B cell (primary cell): ENCODE measurements at places on chromosomes 12 and 14. TPM values are rescaled to one million over a fixed set of nuclear protein-coding genes. Genes with fewer than 3 reads are reported as not detected.

GRCh38 chr12:69616025-69616424 is 5.3 kb upstream of the LRRC10 start:
- no peak overlapping the region for H3K27ac ChIP-seq
- no peaks in the 10 kb centered on the region for H3K4me1 ChIP-seq
- no peak for DNase-seq
- H3K4me3 ChIP-seq: no peak overlapping the region
- H3K27me3 ChIP-seq: no peaks in the 10 kb centered on the region

- H3K27ac ChIP-seq: no peak overlapping the region
- H3K4me3 ChIP-seq: no peak overlapping the region
- H3K27me3 ChIP-seq: no peaks in the 10 kb centered on the region
- DNase-seq: no peak
- no peaks in the 10 kb centered on the region for H3K4me1 ChIP-seq
These were observed 11.2 kb upstream of the SERPINA10 start for GRCh38 chr14:94304243-94304642.

- no peak overlapping the region for H3K27ac ChIP-seq
- no peaks in the 10 kb centered on the region for H3K4me1 ChIP-seq
- H3K4me3 ChIP-seq: no peak overlapping the region
- no peaks in the 10 kb centered on the region for H3K27me3 ChIP-seq
- no peaks in the 10 kb centered on the region for H3K36me3 ChIP-seq
These were observed 23.4 kb upstream of the BMP4 start for GRCh38 chr14:53979747-53980642.

GRCh38 chr14:91899806-91900205 is 32.5 kb upstream of the TC2N start:
- H3K4me3 ChIP-seq: no peak overlapping the region
- H3K4me1 ChIP-seq: no peaks in the 10 kb centered on the region
- H3K27ac ChIP-seq: no peak overlapping the region
- H3K27me3 ChIP-seq: no peaks in the 10 kb centered on the region

- H3K27me3 ChIP-seq: no peaks in the 10 kb centered on the region
- DNase-seq: no peak
- H3K36me3 ChIP-seq: no peaks in the 10 kb centered on the region
- H3K4me1 ChIP-seq: no peaks in the 10 kb centered on the region
- H3K4me3 ChIP-seq: no peak overlapping the region
- no peak overlapping the region for H3K27ac ChIP-seq
These were observed 54.6 kb downstream of the FAM222A start for GRCh38 chr12:109767991-109768900.

DNA sequence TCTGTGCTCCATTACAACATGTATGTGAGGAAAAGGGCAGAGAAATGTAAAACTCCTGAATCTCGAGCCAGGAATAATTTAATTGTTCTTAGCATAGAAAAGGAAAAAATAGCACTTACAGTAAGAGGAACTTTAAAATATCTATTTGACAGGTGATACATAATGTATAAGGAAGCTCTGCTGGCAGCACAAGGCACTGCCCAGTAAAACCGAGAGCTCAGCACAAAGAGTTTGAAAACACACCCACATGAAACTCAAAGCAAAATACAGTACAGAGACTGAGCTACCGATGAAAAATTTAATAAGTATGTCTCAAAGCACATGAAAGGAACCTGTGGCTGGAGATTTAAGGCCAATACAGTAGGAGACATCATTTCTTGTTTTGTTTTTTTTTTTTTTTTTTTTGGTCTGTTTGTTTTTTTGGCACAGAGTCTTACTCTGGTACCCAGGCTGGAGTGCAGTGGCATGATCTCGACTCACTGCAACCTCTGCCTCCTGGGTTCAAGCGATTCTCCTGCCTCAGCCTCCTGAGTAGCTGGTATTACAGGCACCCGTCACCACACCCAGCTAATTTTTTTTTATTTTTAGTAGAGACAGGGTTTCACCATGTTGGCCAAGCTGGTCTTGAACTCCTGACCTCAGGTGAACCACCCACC is 19.2 kb downstream of the CLIP1 start:
- H3K4me3 ChIP-seq: no peak overlapping the region
- peaks cover 44% of the 10 kb centered on the region for H3K4me1 ChIP-seq
- no peak overlapping the region for H3K27ac ChIP-seq
- H3K36me3 ChIP-seq: no peaks in the 10 kb centered on the region

DNA sequence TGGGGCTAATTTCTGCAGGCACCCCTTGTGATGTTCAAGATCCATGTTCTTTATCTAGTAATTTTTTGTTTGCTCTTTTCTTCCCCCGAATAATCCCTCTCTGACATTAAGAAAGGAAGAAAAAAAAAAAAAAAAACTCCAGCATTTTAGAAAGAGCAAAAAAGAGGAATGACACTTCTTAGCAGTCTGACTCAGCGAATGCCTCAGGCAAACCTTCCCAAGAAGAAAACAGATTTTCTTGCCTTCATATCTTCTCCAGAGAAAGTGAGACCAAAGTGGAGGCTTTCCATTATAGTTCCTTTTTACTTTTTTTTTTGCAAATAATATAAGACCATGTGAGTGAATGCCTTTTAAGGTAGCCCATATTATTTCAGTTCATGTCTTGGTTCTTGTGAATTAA is 479.0 kb upstream of the SYT1 start:
- H3K4me3 ChIP-seq: no peak overlapping the region
- H3K4me1 ChIP-seq: no peaks in the 10 kb centered on the region
- H3K36me3 ChIP-seq: no peaks in the 10 kb centered on the region
- H3K27me3 ChIP-seq: no peaks in the 10 kb centered on the region
- H3K27ac ChIP-seq: no peak overlapping the region
- DNase-seq: no peak

DNA sequence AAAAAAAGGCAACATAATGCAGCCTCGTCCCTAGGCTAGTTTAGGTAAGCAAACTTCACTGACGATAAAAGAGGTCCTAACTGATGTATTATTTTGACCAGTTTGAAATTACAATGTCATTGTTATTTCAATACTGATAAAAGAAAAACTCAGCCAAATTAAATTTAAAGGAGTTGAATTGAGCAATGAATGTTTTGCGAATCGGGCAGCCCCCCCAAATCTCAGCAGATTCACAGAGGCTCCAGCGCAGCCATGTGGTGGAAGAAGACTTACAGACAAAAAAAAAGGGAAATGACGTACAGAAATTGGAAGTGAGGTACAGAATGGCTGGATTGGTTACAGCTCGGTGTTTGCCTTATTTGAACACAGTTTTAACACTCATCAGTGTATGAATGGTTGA is 8.2 kb upstream of the LDHB start:
- no peak for DNase-seq
- H3K27ac ChIP-seq: no peak overlapping the region
- H3K36me3 ChIP-seq: no peaks in the 10 kb centered on the region
- H3K4me1 ChIP-seq: no peaks in the 10 kb centered on the region

DNA sequence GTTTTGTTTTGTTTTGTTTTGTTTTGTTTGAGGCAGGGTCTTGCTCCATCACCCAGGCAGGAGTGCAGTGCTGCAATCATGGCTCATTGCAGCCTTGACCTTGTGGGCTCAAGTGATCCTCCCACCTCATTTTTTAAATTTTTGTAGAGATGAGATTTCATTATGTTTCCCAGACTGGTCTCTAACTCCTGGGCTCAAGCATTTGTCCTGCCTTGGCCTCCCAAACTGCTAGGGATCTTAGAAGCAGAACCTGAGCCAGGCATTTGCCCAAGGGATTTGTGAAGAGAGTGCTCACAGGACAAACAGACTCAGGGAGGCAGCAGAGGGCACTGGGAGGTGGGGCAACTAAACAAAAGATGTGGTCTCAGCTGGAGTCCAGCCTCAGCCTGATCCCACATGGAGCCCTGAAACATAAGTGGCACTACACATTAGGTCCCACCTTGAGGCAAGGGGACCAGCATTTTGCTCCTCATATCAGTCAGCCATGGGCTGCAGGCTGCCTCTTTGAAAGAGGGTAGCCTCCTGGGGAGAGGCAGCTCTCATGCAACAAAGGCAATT is 86.2 kb upstream of the CMKLR1 start:
- no peak overlapping the region for H3K27ac ChIP-seq
- peaks cover 9% of the 10 kb centered on the region for H3K27me3 ChIP-seq
- no peaks in the 10 kb centered on the region for H3K4me1 ChIP-seq
- no peak overlapping the region for H3K4me3 ChIP-seq

Gene EMP1
- 0.64 and 0.83 TPM in 2 replicates for total RNA-seq

Gene PPP2R5E
- total RNA-seq: 40.3 and 40.6 TPM in 2 replicates

Gene C1QL4
- not detected in 2 replicates for total RNA-seq

Gene SERPINA3
- not detected in 2 replicates for total RNA-seq
